ENCODE measurements at places on chromosomes 12 and 14. TPM values are rescaled to one million over a fixed set of nuclear protein-coding genes. Genes with fewer than 3 reads are reported as not detected.
A peak's percentile ranks its signal among the peaks of the same experiment; 100 is the strongest.

DNA sequence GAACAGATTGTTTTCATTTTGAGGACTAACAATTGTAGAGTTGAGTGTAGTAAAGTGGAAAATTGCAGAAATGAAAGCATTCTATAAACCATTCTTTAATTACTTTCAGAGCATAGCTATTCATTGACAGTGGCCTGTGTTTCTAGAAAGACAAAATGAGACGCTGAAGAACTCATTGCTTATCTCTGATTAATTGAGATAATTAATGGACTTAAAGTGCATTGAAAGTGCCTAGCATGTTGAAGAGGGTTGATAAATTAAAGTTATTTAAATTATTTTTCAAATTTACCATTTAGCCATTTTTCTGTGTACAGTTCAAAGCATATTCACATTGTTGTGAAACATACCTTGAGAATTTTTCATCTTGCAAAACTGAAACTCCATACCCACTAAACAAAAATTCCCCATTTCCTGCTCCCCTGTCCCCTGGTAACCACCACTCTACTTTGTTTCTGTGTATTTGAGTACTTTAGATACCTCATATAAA lies 57.4 kb downstream of the DAAM1 start:
- H3K27ac ChIP-seq = no peak overlapping the region
- no peaks in the 10 kb centered on the region for H3K27me3 ChIP-seq
- H3K4me3 ChIP-seq = no peak overlapping the region
- peaks cover 4% of the 10 kb centered on the region for H3K4me1 ChIP-seq
- H3K36me3 ChIP-seq = no peaks in the 10 kb centered on the region

GRCh38 chr12:31323391-31324115 lies 2.4 kb downstream of the SINHCAF start:
- H3K27ac ChIP-seq = peak overlapping the region; percentile 91
- H3K4me3 ChIP-seq = peak overlapping the region; percentile 82
- H3K27me3 ChIP-seq = no peaks in the 10 kb centered on the region

- no peak overlapping the region for H3K27ac ChIP-seq
- DNase-seq = no peak
- H3K36me3 ChIP-seq = no peaks in the 10 kb centered on the region
- no peaks in the 10 kb centered on the region for H3K27me3 ChIP-seq
- no peaks in the 10 kb centered on the region for H3K4me1 ChIP-seq
These were observed 158.0 kb upstream of the CAND1 start for GRCh38 chr12:67111182-67111581.

DNA sequence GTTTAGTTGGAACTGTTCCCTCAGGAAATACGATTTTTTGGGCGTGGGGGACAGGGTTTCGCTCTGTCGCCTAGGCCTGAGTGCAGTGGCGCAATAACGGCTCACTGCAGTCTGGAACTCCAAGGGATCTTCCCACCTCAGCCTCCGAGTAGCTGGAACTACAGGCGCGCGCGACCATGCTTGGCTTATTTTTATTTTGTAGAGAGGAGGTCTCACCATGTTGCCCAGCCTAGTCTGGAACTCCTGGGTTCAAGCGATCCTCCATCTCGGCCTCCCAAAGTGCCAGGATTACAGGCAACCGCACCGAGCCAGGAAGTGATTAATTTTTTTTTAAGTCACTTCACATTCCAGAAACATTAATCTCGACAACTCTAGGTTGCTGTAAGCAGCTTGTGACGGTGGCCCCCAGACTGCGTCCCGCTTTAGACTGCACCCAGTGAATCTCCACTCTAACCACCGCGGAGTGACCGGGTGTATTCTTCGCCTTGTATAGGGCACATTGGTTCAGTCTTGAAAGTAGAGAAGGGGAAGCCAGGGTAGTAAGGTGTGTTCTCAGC lies 830 bp upstream of the MIS18BP1 start:
- peak overlapping the region; percentile 69 for H3K4me3 ChIP-seq
- peak; percentile 75 for DNase-seq
- no peaks in the 10 kb centered on the region for H3K27me3 ChIP-seq
- H3K36me3 ChIP-seq = no peaks in the 10 kb centered on the region
- H3K27ac ChIP-seq = peak overlapping the region; percentile 98
- H3K4me1 ChIP-seq = peaks cover 31% of the 10 kb centered on the region

GRCh38 chr12:109432842-109433304 lies 44.2 kb downstream of the KCTD10 start:
- peaks cover 9% of the 10 kb centered on the region for H3K4me1 ChIP-seq
- no peak overlapping the region for H3K27ac ChIP-seq
- no peaks in the 10 kb centered on the region for H3K36me3 ChIP-seq

DNA sequence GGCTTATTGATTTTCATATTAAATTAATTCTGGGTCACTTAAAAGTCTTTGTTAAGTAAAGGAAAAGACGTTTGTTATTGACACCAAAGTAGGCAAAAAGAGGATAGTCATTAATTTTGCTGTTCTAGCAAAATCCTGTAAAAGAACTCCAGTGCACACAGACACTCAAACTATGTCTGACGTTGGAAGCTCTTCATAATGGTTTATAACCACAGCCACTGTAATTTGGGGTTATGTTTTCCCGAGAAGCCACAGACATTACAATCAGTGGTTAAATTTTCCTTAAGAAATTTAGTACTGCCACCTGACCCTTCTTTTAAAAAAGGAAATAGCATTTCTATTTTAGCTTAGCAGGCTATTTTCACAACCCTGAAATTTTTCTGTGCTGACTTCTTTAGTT lies 267.5 kb downstream of the CCDC91 start:
- no peaks in the 10 kb centered on the region for H3K27me3 ChIP-seq
- no peak for DNase-seq
- no peak overlapping the region for H3K27ac ChIP-seq
- H3K4me1 ChIP-seq = no peaks in the 10 kb centered on the region

DNA sequence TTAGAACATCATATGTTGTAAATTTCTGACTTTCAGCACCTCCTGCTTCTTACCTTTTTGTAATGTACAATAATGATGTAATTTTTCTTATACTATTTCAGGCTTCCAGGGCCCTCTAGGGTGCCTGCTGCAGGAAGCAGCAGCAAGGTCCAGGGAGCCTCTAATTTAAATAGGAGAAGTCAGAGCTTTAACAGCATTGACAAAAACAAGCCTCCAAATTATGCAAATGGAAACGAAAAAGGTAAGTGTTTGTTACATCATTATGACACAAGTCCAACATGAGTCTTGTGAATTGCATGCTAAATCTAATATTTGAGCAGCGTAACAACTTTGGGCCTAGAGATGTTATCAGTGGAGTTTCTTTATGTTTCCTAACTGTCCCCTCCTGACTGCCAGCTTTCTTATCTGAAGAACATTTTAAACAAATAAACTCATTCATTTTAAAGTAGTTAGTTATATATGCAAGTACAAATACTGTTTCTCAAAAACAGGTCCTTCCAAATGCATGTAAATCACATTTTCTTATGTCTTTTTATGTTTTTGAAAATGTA lies 167.6 kb downstream of the NAV3 start:
- H3K27ac ChIP-seq = no peak overlapping the region
- no peaks in the 10 kb centered on the region for H3K4me1 ChIP-seq
- no peak for DNase-seq
- no peak overlapping the region for H3K4me3 ChIP-seq
- no peaks in the 10 kb centered on the region for H3K27me3 ChIP-seq
- H3K36me3 ChIP-seq = no peaks in the 10 kb centered on the region

GRCh38 chr12:16228067-16228466 lies 49.4 kb downstream of the SLC15A5 start:
- H3K27ac ChIP-seq = no peak overlapping the region
- DNase-seq = no peak
- H3K36me3 ChIP-seq = no peaks in the 10 kb centered on the region
- no peak overlapping the region for H3K4me3 ChIP-seq

ARHGAP5 gene
- total RNA-seq = 111 TPM

PWP1 gene
- 25.8 TPM for total RNA-seq

TBPL2 gene
- not detected for total RNA-seq

HOXC4 gene
- 0.61 TPM for total RNA-seq

HOXC5 gene
- not detected for total RNA-seq

CISTR gene
- total RNA-seq = not detected

NR2C1 gene
- total RNA-seq = 37.0 TPM

CD4 gene
- 67.6 TPM for total RNA-seq

KRT6C gene
- total RNA-seq = not detected

RERG gene
- total RNA-seq = 19.6 TPM
